ENCODE measurements at places on chromosomes 11 and 22.

DNA sequence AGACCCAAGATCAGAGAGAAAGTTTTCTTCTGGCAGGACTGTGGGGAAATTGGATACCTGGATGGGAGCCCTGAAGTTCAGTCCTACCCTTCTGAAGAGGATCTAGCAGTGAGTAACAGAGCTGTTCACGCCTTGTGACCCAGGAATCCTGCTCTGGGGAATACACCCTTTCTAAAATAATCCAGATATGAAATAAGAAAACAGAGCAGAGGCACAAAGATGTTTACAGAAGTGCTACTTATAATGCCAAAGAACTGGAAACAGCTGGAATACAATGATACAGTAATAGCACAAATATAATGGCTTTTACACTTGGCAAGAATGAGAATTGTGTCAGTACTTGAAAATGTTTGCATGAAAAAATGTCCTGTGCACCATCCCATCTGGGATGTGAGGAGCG lies 304.0 kb upstream of the NARS2 start:
- no peak for DNase-seq

- no peak for DNase-seq
Measured at GRCh38 chr11:68707527-68707926, 23.2 kb downstream of the GAL start.

- no peak for DNase-seq
Measured at GRCh38 chr11:89205378-89205777, 27.7 kb downstream of the TYR start.

DNA sequence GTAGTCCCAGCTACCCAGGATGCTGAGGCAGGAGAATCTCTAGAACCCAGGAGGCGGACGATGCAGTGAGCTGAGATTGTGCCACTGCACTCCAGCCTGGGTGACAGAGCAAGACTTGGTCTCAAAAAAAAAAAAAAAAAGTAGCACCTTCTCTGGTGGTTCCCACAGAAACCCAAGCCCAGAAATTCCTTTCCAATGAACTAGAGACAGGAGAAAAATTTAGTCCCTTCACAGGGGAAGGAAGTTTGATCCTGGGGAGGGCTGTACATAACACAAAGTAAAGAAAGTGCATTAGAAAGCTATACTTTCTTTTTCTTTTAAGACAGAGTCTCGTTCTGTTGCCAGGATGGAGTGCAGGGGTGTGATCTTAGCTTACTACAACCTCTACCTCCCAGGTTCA lies 25.5 kb upstream of the APOA1 start:
- no peak for DNase-seq

GRCh38 chr11:80282643-80283042 lies 841.8 kb upstream of the TENM4 start:
- DNase-seq = no peak

DNA sequence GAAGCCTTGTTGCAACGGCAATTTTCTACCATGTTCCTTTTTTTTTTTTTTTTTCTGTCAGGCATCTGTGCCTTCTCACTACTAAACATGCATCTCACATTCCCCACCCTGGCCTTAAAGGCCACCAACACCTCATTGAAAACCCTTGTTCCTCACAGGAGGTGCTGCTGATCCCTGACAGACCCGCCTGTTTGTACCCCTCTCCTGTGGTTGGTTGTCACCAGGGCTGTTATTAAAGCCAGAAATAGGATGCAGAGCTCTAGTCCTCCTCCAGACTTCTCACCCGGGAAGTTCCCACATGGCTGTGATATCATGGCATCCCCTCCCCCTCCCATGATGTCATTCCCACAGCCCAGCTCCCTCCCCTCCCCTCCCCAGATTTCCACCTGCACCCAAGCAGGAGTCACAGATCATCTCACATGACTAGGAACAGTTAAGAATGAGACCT lies 302.8 kb upstream of the NCAM1 start:
- DNase-seq = no peak

- DNase-seq = no peak
Measured at GRCh38 chr11:124793466-124794278, 6.5 kb downstream of the MSANTD2 start.

DNA sequence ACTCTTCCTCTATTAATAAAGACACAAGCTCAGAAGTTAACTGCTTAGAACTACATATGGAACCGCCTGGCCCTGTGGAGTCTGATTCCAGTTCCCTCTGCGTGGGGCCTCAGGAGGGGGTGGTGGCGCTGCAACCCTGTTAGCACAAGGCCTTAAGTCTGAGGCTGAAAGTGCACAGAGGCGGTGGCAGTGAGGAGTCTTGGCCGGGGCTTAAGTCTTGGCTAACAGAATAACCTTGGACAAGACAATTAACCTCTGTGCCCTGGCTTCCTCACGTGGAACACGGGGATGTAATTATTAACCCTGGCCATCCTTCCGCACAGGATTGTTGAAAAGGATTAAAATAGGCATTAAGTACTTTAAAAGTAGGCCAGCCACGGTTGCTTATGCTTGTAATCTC lies 191.5 kb downstream of the CEP164 start:
- no peak for DNase-seq

DNA sequence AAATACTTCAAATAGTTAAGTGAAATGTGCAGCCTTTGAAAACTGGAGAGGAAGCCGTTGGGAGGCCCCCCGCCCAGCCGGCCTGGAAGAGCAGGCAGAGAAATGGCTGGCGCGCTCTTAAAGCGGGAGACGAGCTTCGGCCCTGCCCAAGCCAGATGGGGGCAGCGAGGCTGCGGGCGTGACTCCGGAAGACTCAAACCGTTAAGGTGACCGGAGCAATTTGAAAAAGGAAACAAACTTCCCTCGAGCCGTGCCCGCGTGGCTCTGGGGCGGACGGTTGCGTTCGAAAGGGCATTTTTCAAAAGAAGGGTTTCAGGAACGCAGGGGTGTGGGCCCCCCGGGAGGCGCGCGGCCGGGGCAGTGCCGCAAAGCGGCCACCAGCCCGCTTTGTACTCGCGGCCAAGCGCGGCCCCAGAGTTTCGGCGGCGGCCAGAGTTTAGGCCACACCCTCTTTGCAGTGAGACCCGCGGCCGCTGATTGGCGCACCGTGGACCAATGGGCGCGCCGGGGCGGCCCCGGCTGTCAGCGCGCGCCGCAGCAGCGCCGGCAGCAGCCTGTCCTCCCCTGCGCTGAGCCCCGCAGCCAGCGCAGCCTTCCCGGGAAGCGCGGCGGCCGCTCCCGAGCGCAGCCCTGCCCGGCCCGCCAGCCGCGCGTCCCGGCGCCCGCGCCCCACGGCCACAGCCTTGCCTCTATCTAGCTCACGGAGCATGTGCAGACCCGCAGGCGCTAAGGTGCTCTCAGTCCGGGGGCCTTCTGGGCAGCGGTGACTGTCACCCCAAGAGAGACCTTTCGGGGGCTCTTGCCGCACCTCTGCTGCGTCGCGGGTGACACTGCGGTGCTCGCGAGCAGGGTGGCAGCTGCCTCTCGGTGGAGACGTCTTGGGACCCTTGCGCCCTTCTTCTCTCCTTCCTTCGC lies at the start of gene NAV2:
NAV2 (plus strand) TSS at position 557 of the 915 bp plus-strand sequence. CDS start 859 bp downstream, outside the sequence.
- DNase-seq = peak; percentile 95

- DNase-seq = peak; percentile 91
Measured at GRCh38 chr11:12680246-12680939, 6.2 kb downstream of the TEAD1 start.

DNA sequence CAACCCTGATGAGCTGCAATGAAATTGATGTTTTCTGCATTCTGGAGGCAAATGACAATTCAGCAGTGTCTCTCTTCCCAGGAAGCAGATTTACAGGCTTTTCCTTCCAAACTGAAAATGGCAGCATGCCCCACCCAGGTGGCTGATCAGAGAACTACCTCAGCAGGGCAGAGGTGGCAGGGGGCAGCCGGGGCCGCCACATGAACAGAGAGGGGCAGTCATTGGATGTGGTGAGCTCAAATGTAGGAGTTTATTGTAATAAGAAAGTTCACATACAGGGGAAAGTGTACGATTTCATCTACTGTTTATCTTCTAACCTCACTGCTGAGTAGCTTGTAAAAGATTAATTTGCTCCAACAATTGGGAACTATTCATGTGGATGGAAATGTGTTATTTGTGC lies 15.7 kb upstream of the PARVA start:
- no peak for DNase-seq

DNA sequence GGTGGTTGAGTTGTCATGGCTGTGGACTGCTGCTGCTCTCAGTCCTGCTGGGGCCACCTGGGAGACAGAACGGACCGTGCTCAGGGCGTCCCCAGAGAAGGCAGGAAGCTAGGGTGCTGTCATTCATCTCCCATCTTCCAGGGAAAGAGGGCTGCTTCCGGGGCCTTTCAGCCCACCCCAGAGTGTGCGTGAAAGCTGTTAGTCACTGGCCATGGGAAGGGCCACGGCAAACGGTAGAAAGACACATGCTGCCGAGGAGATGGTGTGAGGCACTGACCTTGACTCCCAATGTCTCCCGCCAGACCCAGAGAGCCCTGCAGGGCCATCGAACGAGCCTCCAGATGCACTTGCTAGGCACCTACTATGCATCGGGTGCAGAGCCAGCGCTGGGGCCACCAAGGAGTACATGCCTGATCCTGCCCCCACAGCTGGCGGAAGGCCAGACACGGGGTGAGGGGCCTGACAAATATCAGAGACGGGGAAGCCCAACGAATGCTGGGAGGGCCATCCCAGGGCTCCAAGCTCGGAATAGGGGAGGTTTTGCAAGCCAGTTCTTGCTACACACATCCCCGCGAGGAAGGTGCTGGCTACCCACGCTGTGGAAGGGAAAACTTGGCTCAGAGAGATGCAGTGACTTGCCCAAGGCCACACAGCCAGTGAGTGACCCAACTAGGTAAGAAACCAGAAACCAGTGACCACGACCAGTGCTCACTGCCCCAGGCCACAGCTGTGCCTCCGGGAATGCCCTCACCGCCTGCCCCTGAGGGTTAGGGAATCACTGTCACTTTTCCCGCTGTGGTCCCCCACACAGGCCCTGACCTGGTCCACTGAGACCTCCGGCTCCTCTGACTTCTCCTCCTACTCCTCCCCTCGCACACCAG lies 10.1 kb downstream of the RAC2 start:
- no peak for DNase-seq

DNA sequence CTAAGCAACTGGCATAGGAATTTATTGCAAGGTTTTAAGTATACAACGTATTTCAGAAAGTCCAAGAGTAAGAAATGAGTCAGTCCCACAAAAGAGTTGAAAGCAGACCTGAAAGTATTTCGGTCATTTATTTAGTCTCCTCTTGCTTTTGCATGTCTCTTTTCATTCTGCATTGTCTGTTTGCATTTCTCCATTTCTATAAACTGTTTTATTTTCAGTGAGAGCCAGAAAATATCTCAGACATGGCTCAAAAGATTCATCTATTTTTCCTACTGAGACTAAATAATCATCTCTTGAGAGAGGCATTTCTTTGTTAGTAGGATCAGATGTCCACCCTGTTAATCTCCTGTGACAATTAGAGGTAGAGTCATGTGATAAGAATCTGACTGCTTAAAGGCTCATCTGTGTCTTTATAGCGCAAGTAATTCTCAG lies 219.1 kb upstream of the CCDC179 start:
- DNase-seq = no peak

DNA sequence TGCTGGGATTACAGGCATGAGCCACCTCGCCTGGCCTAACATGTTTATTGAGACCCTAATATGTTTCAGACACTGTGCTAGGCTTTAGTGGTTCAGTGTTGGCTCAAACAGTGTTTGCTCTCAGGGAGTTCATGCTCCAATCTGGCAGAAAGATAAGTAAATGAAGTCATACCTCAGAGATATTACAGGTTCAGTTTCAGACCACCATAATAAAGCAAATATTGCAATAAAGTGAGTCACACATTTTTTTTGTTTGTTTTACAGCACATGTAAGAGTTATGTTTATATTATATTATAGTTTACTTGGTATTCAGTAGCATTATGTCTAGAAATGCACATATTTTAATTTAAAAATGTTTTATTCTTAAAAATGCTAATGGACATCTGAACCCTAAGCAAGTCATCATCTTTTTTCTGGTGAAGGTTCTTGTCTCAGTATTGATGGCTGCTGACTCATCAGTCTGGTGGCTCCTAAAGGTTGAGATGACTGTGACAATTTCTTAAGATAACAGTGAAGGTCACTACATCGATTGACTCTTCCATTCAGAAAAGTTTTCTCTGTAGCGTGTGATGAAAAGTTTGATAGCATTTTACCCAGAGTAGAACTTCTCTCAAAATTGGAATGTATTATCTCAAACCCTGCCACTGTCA lies 243.0 kb upstream of the ANO5 start:
- DNase-seq = no peak

GRCh38 chr11:59144096-59144495 lies 1.4 kb downstream of the FAM111A start:
- DNase-seq = no peak

DNA sequence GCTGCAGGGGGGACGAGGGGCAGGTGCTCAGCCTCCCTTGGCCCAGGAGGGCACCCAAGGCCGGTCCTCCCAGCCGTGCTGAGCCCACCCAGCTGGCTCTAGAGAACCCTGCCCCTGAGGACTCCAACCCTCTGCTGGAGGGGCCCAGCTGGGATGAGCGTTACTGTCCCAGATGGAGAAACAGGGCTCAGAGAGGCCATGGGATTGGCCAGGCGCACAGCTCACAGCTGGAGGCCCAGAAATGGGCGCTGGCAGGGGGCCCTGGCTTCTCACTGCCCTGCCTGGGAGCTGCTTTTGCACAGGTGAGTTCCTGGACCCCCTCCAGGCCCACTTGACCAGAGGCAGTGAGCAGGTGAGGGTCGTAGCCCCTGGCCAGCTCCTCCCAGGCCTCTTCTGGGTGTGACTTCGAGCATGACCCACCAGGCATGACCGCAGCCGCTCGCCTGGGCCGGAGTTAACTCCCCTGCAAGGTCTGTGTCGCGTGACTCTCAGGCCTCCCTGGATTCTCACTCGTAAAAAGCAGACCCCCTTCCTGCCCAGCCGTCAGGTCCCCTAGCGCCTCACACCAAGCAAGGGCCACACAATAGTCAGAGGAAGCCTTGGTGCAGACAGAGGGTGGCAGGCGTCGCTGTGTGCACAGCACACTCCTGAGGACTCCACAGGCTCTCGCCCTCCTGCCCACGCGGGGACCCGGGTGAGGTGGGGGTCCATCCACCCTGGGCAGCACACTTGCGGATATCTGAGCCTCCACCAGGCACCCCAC lies 19.7 kb upstream of the IL17REL start:
- DNase-seq = no peak
